CD4-positive, CD25-positive, alpha-beta regulatory T cell (primary cell): ENCODE measurements at places on chromosomes 2 and 18.

DNA sequence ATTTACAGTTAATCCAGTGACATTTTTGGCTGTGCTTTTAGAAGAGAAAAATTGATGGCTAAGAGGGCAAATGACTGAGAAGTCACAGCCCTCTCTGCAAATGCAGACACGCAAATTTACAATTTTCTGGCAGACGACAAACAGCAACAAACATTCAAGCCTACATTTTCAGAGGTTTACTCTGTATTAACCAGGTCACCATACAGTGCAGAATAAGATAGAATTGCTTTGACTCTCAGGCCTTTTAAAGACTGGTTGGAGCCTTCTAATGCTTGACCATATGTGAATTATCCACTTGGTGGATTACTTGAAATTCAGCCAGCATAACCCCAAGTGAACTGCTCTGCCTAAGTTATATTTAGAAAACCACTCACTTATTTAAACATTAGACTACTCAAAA lies 280.9 kb upstream of the STON1 start:
- no peak for DNase-seq

DNA sequence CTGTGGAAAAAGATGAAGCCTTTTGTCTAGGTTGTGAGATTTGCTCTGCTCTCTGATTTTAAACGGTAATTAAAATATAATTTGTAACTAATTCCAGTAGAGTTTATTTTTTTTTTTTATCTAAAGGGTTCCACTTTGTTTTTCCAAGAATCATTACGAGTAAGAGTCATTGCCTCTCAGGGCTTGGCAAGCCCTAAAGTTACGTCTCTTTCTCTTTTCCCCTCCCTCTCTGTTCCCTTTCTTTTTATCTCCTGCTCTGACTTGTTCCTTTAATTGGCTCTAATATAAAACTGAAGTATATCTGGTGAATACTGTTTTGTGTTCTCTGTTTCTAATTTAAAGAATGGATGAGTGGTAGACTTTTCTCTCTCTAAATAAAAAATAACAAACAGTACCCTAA lies 75.8 kb downstream of the CALCRL start:
- no peak for DNase-seq

DNA sequence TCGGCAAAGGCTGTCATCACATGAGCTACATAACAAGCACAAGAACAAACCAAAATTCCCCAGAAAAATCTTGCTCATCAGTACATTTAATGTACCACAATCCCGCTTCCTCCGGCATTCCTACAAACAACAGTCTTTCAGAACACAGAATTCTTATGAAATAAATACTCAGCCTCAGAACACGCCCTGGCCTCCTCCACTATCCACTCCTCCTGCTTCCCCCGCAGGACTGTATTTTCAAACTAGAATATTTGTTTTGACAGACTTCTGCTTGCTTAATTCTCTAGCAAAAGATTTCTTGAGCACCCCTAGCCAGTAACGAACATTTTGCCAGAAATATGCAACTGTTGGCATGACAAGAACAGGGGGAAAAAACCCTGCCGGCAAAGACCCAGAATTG lies 131.2 kb downstream of the THADA start:
- no peak for DNase-seq

DNA sequence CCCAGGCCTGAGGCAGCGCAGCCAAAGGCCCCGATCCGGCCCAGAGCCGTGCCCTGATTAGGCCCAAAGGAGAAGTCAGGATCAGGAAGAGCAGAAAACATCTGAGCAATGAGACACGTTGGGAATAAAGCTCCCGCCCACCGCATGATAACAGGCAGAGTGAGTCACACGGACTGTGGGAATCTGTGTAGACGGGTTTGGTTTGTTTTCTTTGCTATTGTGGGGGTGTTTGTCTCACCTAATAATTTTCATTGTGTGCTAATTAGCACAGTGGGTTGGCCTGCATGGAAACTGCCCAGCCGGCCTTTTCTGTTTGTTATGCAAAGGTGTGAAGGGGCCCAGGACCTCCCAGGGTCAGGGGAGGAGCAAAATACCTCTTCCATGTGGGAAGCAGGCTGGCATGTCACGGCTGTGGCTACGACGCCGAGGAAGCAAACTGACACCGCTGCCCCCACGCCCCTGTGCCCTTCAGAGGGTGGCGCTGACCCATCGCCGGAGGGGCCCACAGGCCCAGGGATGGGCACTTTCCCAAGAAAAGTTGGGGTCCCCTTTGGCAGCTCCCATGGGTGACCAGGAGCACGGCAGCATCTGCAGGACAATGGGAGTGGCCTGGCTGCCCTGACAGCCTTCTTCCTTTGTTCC lies 68.4 kb upstream of the CTDP1 start:
- DNase-seq: no peak

DNA sequence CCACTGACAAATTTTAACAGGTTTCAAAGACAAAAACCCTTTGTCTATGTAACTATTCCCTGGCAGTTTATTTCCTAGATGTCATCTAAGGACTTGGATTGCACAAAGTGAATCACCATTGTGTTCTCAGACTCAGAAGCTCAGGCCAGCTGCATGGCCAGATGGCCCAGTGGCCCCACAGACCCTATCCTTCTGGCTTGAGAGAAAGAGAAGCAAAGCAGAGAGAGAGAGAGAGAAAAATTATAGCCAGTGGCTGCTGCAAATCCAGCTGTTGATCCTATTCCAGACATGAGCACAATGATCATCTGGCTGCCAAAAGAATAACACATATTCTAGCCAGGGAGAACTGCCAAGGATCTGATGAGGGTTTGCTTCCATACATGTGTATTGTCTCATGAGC lies 25.8 kb downstream of the CTLA4 start:
- no peak for DNase-seq

GRCh38 chr18:77071711-77072292 lies 60.8 kb downstream of the MBP start:
- peak; percentile 69 for DNase-seq

- DNase-seq: no peak
These were observed 12.5 kb upstream of the TGOLN2 start for GRCh38 chr2:85340034-85340892.

- no peak for DNase-seq
These were observed 166.8 kb upstream of the CHAC2 start for GRCh38 chr2:53600815-53601214.

DNA sequence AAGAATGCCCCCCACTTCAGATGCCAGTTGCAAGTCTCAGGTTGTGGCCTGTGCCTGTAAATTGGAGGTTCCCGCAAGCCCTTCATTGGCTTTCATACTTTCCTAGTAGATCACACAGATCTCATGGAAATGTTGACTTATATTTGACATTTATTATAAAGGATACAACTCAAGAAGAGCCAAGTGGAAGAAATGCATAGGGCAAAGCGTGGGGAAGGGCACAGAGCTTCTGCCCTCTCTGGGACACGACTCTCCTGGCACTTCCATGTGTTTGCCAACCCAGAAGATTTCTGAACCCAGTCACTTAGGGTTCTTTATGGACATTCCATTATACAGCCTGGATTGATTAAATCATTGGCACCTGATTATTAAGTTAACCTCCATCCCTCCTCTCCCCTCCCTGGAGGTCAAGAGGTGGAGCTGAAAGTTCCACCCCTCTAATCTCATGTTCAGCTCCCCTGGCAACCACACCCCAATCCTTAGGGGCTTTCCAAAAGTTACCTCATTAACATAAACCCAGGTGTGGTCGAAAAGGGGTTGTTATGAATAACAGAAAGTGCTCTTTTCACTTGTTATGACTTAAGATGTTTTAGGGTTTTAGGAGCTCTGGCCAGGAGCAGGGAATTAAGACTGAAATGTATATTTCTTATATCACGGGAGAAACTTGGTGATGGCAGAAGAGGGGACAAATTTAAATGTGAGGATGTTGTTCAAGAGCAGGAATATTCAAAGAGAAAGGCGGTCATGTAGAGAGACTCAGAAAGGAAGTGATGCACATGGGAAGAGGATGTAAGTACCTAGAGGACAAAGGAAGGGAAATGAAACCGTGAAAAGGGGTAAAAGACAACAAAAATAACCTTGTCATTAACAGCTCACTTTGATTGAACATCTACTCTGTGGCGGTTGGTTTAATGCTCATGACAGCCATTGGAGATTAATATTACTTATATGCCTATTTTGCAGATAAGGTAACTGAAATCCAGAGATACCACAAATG lies 31.8 kb downstream of the SP100 start:
- DNase-seq: no peak

DNA sequence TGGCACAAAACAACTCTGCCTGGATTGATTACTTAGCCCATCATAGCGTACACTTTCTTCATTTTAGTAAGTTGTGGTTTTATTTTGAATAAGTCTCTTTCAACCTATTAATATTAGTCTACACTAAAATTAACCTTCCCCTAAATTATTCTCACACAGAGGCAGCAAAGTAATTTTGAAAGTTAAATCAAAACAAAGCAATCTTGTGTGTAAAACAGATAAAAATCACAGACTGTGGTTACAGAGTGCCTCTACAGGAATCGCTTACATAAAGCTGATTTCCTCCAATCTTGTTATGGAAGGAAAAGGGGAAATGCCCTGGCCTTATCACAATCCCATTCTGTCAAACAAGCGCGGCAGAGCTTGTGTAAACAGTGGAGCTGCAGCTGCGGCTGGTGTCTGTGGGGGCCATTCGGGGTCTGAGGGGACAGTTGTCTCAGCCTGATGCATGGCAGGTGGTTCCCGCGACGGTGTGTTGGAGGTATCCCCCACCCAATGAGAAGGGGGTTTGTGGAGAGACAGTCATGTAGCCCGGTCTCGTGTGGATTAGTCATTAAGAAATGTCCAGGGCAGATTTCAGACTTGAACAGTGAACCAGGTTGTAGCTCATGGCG lies 42.1 kb downstream of the BCL2L11 start:
- no peak for DNase-seq

DNA sequence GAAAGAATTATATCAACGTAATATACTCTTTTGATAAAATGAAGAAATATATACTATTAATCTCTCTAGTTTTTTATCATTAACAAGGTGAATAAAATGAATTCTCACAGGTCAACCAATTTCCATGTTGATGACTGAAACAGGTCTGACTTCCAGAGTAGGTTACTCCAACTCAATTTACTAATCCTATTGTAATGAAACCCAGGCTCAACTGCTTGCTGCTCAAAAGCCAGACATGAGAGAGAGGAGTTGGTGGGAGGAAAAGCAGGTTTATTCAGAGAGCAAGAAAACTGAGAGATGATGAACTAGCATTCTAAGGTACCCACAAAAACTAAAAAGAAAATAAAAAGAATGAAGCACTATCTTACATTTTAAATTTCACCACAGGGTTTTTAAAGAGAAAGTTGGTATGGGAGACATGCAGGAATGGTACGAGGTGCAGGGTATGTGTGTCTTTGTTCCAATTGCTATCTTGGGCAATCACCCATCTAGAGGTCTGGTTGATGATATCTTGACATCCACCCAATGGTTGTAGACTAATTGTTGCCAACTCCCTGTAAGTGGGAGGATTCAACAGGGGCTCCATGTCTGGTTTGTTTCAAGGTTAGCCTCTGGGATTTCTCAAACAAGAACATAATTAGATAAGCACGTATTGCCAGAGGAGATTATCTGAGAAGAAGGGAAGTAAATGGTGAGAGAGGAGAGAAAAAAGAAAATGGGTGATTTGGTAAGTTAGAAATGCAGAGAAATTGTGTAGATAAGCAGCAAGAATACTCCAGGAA lies 471.4 kb upstream of the REG3G start:
- DNase-seq: no peak

DNA sequence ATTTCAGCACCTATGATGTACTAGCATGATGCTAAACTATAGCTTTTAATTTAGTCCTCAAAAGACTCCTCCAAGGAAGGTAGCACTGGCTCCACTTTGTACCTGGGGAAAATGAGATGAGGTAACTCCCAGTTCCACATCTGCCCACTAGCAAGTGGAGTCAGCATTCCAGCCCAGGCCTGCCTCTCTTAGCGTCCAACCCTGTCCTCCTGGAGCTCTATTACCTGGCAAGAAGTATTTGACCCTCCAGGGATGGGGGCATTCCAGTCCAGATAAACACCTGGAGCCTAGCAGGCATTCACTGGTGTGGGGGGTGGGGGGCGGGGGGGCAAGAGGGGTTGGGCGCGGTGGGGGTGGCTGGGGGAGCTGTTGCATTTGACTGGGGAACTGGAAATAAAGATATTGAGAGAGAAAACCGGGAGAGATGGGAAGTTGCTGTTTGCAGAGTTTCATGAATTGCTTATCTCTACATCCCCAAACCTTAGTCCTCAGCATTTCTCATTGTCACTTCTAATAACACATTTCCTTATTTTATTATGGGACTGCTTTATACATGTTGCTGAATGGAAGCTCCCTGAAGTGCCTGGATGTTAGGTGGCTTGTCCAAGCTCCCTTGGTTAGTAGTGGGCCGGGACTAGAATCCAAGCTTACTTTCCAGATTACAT lies 22.0 kb upstream of the FZD5 start:
- no peak for DNase-seq
